ENCODE measurements at places on chromosomes 1 and 21.

GRCh38 chr1:6470132-6471085 lies 4.4 kb upstream of the TNFRSF25 start:
- DNase-seq = no peak

- no peak for DNase-seq
These were observed 27.2 kb upstream of the SLC26A9 start for GRCh38 chr1:205970486-205970885.

DNA sequence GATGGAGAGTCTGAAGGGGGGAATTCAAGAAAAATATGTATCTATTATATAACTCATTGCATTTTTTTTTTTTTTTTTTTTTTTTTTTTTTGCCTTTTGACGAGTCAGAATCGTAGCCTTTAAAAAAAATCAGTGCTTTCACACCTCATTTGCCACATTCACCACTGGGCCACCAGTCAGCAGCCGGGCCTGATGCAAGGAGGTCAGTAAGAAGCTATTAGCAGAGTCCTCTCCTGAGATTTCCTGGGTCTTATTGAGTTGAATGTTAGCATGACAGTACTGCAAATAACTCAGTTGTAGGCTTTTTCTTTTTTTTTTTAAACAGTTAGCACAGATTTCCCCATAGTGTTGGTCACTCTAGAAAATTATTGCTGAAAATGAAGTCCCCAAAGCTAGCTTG lies 139.8 kb downstream of the SPATA17 start:
- DNase-seq = no peak

DNA sequence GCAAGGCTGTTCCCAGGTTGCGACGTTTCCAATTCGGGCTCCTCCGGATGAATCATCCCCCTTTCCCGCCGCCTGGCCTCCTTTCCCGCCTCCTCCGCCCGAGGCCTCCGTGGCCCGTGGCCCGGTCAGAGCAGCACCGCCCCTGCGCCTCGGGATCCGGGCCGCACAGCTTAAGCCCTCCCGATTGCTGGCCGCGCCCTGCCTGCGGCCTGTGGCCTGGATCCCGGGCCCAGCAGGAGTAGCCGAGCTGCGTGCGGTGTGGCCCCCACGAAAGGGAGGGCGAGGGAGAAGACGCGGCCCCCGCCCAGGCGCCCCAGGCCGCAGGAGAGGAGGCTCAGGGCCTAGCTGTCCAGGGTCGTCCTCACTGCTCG lies 1.0 kb downstream of the TMEM200B start:
- no peak for DNase-seq

DNA sequence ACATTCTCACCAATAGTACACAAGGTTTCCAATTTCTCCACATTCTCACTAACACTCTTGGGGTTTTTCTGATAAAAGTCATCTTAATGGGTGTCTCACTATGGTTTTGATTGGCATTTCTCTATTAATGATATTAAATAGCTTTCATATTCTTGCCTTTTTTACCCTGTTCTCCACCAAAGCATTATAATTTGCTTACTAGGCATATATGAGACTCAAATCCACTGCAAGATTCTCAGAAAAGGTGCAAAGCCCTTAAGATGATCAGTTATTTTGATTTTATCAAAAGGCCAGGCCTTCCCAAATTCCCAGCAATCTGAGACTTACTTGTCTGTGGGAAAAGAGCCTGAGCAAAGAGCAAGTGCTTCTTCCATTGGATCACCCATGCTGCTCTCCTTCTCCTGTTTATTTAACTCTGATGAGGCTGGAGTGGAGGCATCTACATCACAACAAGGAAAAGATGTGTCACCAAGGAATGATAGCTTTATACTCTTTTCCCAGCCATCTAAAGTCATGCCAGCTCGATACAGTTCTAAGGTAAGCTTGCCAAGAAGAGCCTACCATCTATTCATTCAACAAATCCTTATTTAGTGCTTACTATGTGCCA lies 24.6 kb downstream of the CLSPN start:
- no peak for DNase-seq

- DNase-seq = no peak
These were observed 36.0 kb upstream of the TENT5C start for GRCh38 chr1:117569856-117570255.

GRCh38 chr1:54271341-54271740 lies 71.4 kb downstream of the MRPL37 start:
- no peak for DNase-seq

DNA sequence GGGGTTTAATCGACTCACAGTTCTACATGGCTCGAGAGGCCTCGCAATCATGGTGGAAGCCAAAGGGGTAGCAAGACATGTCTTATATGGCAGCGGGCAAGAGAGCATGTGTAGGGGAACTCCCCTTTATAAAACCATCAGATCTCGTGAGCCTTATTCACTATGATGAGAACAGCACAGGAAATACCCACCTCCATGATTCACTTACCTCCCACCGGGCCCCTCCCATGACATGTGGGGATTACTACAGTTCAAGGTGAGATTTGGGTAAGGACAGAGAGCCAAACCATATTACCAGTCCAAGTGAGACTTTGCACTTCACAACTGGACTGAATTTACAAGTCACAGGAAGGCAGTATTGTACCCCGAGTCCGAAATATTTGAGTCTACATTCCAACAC lies 73.9 kb upstream of the ANGPTL1 start:
- DNase-seq = no peak

- no peak for DNase-seq
These were observed 2.4 kb upstream of the NAV1 start for GRCh38 chr1:201536558-201536957.

DNA sequence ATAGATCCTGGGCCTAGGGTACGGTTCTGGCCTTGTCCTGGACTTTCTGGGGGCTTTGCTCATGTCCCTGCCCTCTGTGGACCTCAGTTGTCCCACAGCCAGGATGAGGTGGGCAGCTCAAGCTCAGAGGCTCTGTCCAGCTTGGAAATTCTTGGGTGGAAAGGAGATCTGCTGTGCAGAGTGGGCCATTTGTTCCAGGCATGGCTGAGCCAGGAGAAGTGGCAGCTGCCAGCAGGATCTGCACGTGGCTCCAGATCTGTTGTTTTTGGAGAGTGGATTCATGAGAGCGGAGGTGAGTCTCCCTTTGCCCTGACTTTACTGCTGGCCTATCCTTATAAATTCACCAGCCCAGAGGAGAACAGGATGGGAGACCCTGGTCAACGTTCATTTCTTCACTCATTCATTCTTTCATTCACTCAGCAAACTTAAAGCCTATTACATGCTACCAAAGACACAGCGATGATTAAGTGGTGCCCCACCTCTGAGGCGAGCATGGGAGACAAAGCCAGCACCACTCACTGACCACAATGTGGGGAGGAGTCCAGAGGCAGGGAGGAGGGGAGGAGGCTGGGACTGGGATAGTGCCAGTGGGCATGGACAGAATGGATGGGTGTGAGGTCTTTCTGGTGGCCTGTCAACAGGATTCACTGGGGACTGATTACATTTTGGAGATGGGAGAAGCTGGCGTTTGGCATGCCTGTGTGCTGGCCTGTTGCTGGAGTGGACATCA lies 205.1 kb downstream of the TRABD2B start:
- DNase-seq = no peak

GRCh38 chr1:1281533-1282321 lies 1.5 kb downstream of the SCNN1D start:
- no peak for DNase-seq

DNA sequence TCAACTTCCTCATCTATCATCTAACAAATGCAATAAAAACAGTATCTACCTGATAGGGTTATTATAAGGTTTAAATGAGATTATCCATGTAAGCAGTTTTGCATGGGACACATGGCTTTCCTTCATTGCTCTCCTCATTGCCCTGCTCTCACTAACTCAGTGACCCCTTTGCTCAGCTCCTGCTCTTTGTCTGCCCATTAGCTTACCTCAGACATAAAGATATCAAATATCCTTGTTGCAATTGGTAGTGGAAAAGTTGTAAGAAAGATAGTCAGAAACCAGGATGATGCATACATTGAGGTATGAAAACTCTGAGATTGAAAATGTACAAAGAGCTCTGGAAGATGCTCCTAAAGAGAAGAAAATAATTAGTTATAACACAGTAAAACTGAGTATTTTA lies 89.8 kb downstream of the EVI5 start:
- no peak for DNase-seq

GRCh38 chr1:231860221-231861088 lies 233.9 kb downstream of the DISC1 start:
- DNase-seq = no peak

- no peak for DNase-seq
These were observed 18.8 kb upstream of the TENT5B start for GRCh38 chr1:27031235-27032118.

DNA sequence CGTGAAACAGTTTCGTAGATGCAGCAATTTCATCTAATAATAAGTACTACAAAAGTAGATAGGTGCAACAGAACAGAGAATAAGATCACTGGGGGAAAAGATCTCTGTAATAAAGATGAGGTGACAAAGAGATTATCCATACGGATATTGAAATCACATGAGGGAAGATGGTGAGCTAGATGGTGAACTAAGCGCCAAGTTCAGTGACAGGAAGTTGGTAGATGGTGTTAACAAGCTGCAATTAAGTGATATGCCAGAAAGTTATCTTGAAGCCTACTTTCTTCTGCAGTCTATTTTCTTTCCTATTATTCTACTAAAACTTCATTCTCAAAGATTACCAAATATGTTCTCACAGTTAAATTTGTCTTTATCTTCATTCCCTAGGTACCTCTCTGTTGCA lies 7.1 kb downstream of the LRIF1 start:
- DNase-seq = no peak

GRCh38 chr1:186834399-186834958 lies 5.7 kb downstream of the PLA2G4A start:
- no peak for DNase-seq

DNA sequence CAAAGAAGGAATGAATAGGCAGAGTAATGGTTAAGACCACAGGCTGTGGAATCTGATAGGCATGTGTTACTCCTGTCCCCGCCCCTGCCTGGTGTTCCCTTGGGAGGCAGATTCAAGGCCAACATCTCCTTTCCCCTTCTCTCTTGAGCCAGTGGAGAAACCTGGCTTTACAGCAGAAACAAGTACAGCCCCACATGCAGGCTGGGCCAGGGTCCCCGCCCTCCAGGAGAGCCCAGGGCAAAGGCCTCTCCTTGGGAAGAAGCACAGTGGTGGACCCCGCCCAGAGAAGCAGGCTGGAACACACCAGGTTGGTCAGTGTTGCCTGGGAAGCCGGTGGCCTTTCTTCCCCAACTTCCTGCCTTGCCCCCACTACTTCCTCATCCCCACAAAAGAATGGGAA lies 6.8 kb downstream of the C1orf167 start:
- no peak for DNase-seq

DNA sequence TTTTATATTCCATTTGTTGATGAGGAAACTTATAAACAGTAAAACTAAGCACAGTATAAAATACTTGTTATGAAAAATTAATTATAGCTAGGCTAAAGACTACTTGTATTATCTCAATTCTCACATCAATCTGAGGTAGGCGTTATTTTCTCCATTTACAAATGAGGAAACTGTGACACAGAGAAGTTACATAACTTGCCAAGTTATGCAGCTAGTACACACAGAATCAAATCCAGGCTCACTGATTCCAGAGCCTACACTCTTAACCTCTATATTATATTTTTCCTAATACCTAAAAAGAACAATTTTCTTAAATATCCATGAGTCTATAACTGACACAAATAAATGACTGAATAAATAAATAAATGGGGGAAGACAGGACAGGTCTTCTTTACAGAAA lies 11.2 kb upstream of the VPS45 start:
- no peak for DNase-seq

DNA sequence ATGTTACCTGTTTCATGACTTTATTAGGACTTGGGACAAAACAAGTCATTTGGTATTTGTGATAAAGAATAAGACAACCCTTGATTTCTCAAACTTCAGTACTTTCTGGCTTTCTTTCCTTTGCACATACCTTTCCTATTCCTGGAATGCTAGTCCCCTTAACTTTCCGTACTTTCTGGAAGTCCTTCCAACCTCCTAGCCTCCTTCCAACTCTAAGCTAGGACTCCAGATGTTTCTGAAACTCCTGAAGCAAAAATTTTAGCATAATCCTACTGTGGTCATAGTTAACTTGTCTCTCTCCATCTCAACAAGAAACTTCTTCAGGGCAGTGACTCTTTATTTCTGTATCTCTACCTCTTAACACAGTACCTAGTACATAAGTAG lies 19.8 kb upstream of the C1orf105 start:
- no peak for DNase-seq

DNA sequence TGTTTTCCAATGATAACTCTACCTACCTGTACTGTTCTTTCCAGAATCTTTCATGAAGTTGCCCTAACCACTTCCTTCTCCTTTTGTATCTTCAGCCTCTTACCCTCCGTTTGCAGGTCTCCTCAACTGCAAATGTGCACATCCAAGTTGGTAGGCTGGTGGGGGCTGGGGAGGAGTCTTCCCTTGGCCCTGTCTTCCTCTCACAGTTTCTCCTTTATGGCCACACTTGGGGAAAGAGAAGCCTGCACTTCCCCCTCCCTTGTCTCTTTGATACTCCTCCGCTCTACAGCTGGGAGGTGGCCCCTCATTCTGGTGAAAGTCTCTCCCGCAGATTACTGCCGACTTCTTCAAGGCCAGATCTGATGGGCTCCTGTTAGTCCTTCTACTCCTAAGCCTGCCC lies 26.9 kb upstream of the GPR88 start:
- no peak for DNase-seq

DNA sequence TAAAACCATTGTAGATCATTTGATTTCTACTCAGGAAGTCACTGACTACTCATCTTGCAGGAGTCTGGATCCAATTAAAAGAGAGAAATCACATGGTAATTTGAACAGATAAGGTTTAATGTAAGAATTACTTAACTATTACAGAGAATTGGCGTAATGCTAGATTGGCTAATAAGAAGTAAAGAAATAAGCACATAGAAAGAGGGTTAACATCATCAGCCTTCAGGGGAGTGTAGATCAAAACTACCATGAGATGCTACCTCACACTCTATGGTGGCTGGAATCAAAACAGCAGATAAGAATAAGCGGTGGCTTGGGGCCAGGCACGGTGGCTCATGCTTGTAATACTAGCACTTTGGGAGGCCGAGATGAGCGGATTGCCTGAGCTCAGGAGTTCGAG lies 11.7 kb downstream of the ST3GAL3 start:
- DNase-seq = no peak

GRCh38 chr1:36693161-36693525 lies 210.4 kb upstream of the CSF3R start:
- no peak for DNase-seq

- DNase-seq = no peak
These were observed 49.4 kb downstream of the H3-3A start for GRCh38 chr1:226111883-226112261.

DNA sequence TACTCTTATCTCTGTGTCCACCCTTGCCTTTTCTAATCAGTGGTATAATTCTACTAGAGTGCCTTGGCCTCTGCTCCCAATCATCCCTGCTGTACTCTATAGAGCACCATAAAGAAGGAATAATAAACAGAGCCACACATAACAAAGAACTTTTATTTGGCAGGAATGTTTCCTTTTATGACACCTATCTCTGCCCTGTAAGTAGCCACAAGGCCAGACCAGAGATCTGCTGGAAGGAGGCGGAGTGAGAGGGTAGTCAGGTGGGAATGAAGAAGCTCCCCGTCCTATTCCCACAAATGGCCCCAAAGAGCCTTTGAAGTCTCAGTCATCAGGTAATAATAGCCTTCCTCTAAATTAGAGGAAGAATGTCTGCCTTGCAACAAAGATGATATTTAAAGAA lies 32.7 kb downstream of the WLS start:
- no peak for DNase-seq
